ENCODE measurements at places on chromosomes 11 and 22.
A peak's percentile ranks its signal among the peaks of the same experiment; 100 is the strongest.

GRCh38 chr11:73520353-73521061 lies 77.4 kb downstream of the FAM168A start:
- DNase-seq = peak; percentile 61

GRCh38 chr11:123754101-123754568 lies at the start of gene OR6X1:
TSS of gene OR6X1 (minus strand) at chr11:123754518. CDS start at chr11:123754518, 0 bp downstream.
- DNase-seq = peak; percentile 67

- no peak for DNase-seq
These were observed 69.2 kb downstream of the SCN3B start for GRCh38 chr11:123585206-123585605.

GRCh38 chr11:18309691-18310090 lies 12.2 kb downstream of the HPS5 start:
- no peak for DNase-seq

GRCh38 chr11:86162239-86162638 lies 82.3 kb upstream of the EED start:
- no peak for DNase-seq

Data from activated CD4-positive, alpha-beta T cell treated with anti-CD3 and anti-CD28 coated beads, Interleukin-2, amount 10 ng/mL, durations not matched to agents 24 days and 14 days (primary cell).